ENCODE measurements at places on chromosomes 2 and 18.

- DNase-seq = no peak
Measured at GRCh38 chr2:14815201-14815600, 182.7 kb downstream of the LRATD1 start.

GRCh38 chr18:45775241-45775676, 50.2 kb upstream of the SIGLEC15 start:
- DNase-seq = no peak

DNA sequence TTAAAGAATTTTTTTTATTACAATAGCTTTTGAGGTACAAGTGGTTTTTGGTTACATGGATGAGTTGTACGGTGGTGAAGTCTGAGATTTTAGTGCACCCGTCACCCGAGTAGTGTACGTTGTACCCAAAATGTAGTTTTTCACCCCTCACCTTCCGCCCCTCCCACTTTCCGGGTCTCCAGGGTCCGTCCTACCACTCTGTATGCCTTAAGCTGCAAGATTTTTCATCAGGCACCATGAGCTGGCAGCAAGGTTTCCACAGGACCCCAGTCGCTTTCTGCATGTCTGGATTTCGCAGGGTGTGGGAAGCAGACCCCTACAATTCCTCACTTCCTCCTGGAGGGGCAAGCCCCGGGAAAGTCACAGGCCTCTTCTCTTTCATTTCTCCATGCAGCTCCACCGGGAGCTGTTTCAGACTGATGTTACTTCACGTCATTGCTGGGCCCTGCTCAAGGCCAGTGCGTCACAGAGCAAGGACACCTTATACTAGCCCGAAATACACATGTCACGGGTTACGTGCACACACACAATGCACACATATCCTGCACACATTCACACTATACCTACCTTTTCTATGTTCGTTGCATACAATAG, 179.1 kb downstream of the ZFP36L2 start:
- DNase-seq = no peak

- no peak for DNase-seq
Measured at GRCh38 chr2:101745711-101746694, 48.5 kb downstream of the MAP4K4 start.

DNA sequence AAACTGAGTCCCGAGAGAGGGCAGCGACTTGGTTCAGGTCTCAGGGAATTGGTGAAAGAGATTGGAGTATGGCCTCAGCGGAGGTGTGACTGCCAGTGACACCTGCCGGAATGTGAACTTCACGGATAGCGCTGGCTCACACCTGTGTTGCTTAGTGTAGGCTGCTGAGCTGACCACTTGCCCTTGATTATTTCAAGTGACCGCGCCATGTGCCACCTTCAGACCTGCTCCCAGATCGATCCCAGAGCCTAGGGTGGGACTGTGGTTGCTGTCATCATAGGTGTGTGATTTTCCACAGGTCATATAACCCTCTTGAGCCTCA, 134.8 kb downstream of the GLI2 start:
- DNase-seq = no peak

GRCh38 chr2:102932501-102932900, 170.7 kb downstream of the TMEM182 start:
- no peak for DNase-seq

DNA sequence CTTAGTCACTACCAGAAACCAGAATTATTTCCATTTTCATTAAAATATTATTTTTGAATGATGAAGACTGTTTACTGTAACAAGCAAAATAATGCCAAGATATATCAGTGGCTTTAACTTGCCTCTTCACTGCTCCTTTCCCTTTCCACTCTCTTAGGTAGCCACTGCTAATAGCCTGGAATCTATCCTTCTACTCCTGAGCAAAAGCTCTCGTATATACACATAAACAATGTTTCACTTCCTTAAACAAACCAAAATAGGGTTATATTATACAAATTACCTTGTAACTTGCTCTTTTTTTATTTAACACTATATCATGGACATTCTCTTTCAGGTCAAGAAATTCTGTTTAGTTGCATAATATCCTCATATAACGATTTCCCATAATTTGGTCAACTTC, 20.8 kb downstream of the IMMT start:
- no peak for DNase-seq

DNA sequence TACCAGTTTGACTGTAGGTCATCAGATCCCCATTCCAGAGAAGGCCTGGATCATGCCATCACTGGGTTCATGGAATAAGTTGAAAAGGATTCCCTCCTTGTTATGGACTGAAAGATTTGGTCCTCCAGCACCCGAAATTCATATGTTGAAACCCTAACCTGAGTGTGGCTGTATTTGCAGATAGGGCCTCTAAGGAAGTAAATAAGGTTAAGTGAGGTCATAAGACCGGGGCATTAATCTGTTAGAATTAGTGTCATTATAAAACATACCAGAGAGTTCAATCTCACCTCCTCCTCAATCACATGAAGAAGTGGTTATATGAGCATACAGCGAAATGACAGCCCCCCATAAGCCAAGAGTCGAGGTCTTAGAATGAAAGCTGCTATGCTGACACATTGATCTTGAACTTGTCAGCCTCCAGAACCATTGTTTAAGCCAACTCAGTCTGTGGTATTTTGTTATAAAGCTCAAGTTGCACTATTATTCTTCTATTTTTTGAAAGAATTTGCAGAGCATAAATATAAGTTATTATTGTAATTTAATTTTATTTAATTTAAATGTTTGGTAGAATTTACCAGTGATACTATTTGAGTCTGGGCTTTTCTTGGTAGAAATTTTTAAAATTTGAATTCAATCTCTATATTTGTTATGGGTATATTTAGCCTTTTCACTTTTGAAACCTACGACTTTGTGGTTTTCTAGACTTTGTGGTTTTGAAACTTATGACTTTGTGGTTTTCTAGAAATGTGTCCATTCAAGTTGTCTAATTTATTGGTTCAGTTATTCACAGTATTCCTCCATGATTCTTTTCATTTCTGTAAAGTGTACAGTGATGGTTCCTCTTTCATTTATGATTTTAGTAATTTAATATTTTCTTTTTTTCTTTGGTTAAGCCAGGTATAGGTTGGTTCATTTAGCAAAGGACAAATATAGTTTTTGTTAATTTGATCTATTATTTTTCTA, 1206.7 kb upstream of the CDH2 start:
- DNase-seq = no peak

DNA sequence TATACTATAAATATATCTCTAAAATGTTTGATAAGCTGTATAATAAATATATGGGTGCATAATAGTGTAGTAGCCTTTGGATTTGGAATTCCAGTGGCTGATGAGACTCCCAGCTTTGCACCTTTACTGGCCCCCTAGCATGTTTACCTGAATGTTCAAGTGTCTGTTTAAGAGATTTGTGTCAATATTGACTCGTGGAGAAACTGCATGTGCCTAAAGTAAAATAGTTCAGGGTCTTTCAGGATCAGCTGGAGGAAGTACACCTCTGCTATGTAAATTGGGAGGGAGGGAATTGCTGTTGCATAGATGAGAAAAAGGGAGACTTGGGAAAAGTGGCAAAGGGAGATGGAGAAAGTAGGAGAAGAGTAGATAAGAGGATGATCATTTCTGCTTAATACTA, 23.9 kb downstream of the ME2 start:
- no peak for DNase-seq

GRCh38 chr2:187379869-187380268, 68.2 kb downstream of the CALCRL start:
- DNase-seq = no peak

- no peak for DNase-seq
Measured at GRCh38 chr2:170141865-170142264, 36.1 kb upstream of the MYO3B start.

- DNase-seq = no peak
Measured at GRCh38 chr18:53380063-53380639, 844.3 kb downstream of the MBD2 start.

DNA sequence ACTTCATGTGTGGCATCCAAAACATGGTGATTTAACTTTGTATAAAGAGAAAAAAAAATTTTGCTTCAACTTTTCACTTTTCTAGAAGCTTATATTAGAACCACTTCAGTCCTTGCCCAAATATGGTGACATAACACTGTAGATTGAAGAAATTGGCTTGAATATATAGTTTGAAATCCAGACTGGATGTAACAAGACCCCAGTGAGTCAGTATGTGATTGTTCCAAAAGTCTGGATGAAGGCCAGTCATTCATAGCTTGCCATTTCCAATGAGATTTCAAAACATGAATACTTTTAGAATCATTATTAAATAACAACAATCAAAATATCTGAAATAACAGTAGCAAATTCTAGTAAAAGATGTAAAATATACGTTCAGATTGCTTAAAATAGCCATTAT, 104.8 kb upstream of the FN1 start:
- no peak for DNase-seq

DNA sequence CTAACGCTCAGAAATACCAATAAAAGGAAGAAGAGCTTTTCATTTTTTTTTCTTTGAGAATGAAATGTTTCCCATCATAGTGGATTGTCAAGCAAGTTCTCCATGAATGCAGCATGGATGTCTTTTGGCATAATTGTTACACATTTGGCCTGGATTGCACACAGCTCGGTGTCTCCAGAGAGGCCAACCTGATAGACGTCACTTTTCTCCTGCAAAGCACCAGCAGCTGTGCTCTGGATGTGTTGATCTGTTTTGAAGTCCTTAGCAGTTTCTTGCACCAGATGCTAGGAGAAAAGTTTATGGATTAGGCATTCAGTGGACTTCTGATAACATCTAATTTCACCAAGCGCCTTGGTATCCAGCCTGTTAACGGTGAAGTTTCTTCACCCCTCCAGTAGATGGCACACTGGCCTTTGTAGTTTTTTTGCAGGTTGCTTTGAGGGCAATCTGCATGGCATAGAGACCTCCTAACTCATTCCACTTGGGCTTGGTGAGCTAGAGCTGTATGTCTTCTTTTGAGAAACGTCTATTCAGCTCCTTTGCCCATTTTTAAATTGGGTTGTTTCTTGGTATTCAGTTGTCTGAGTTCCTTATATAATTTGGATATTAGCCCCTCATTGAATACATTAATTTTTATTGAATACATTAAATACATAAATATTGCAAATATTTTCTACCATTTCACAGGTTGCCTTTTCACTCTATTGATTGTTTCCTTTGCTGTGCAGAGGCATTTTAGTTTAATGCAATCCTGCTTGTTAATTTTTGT, 59.7 kb downstream of the PTH2R start:
- no peak for DNase-seq

- DNase-seq = no peak
Measured at GRCh38 chr2:163779970-163780597, 44.3 kb upstream of the FIGN start.

GRCh38 chr18:3328532-3328931, 66.6 kb downstream of the MYL12B start:
- no peak for DNase-seq

DNA sequence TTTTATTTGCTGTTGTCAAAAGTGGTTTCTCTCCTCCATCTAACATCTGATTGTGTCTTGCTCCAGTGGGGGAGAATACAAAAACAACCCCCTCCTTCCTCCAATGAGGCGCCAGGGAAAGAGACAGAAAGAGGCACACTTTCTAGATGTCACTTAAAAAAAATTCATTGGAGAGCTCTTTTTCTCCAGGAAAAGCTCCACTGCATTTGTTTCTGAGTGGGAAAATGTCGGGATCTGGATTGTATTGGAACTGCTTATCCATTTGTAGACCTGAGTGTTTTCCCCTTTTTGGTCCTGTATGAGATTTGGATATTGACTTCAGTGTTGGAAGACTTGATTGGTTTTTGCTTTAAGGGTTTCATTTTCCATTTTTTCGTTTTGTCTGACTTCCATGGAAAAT, 995 bp downstream of the MBD5 start:
- no peak for DNase-seq

DNA sequence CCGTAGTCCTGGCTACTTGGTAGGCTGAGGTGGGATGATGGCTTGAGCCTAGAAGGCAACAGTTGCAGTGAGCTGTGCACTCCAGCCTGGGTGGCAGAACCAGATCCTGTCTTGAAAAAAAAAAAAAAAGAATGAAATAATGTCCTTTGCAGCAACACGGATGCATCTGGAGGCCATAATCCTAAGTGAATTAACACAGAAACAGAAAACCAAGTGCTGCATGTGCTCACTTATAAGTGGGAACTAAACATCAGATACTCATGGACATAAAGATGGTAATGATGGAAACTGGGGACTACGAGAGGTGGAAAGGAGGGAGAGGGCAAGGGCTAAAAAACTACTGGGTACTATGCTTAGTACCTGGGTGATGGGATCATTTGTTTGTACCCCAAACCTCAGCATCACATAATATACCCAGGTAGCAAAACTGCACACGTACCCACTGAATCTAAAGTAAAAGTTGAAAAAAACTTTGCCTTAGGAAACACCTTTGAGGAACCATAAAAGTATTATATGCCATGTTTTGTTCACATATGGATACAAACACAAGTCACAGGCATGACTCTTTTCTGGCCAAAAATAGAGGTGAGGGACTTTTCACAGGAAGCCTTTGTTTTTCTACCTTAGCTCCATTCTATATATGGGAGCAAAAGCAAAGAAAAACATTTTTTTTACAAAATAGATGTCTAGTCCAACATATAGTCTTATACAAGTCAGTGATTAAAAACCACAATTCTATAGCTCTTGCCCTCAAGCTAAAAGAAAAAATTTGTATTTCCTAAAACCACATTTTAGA, 36.6 kb downstream of the GPR155 start:
- DNase-seq = no peak

GRCh38 chr2:219106251-219106650, 45.5 kb upstream of the IHH start:
- no peak for DNase-seq

DNA sequence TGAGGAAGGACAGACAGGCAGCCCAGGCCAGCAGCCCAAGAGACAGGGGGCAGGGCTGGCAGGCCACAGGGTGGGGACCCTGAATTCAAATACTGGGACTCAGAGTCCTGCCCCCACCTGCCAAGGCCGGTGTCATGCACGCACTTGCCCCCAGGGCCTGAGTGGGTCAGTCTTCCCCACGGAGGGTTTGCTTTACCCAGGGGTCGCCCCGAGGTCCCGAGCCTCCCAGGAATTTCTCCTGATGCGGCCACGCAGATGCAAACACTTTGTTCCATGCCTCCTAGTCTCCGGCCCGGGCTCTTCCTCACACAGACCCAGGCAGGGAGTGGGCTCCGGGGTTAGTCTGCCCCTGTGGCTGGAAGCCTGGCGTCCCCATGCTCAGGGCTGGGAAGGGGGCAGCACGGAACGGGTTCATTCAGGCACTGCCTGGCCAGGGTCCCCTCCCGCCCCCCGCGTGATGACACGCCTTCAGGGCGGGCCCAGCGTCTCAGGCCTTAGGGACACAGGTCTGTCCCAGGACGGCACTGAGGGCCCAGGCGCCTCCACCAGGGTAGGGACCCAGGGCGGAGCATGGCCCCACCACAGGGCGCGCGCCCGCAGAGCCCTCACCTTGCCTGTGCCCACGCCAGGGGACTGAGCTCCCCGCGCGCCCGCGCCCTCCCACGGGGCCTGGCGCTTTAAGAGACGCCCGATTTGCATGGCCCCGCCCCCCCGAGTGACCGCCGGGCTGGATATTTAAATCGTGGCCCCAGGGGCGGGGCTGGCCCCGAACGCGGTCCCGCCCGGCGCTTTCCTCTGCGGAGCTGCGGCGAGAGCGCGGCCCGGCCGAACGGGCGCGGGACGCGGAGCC, at the start of gene SNED1:
TSS of gene SNED1 (plus strand) at position 763 of the 850 bp plus-strand sequence. CDS start 220 bp downstream, outside the sequence.
- DNase-seq = peak; percentile 76

- DNase-seq = no peak
Measured at GRCh38 chr2:109528811-109529501, 84.8 kb downstream of the SEPTIN10 start.

- no peak for DNase-seq
Measured at GRCh38 chr2:189146553-189146952, 33.0 kb downstream of the COL5A2 start.

- no peak for DNase-seq
Measured at GRCh38 chr2:77488141-77488540, 34.0 kb downstream of the LRRTM4 start.

- DNase-seq = no peak
Measured at GRCh38 chr2:112906276-112906675, 4.7 kb upstream of the IL37 start.

- no peak for DNase-seq
Measured at GRCh38 chr2:143296089-143296488, 166.9 kb downstream of the ARHGAP15 start.
